ENCODE measurements at places on chromosomes 16 and 17. TPM values are rescaled to one million over a fixed set of nuclear protein-coding genes. Genes with fewer than 3 reads are reported as not detected.
A peak's percentile ranks its signal among the peaks of the same experiment; 100 is the strongest.

GRB7 gene
- 10.1 TPM for polyA plus RNA-seq

- no peak for DNase-seq
These were observed 9.5 kb upstream of the RAB40C start for GRCh38 chr16:580141-580945.

MEOX1 gene
- not detected for polyA plus RNA-seq

GRCh38 chr16:35154627-35155026 lies 1695.2 kb downstream of the TP53TG3F start:
- DNase-seq: no peak

DNA sequence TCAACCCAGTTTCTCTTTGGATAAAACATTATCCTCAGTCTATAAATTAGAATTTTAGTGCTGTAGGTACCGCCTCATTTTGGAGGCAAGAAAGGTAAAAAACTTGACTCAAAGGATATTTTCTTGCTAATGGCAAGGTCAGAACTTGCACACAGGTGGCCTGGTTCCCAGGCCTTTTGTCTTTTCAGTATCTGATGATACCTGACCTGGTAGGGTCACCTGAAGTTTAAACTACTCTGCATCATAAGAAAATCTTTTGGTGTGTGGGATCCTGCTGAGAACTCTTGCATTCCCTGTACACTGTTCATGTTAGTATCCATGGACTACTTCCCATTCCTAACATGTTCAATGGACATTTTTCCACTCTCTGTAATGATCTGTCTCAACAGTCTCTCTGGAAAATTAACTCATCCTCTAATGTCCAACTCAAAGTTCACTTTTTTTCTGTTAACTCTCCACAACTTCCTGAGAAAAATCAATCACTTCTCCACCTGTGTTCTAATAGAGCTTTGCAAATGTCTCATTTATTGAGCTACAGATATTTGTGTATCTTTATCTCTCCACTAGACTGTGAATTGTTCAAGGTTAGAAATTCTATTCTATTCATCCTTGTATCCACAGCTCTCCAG lies 317.1 kb upstream of the SOX9 start:
- DNase-seq: no peak

TEKT5 gene
- polyA plus RNA-seq: 0.09 TPM

SGCA gene
- polyA plus RNA-seq: 1.5 TPM

- no peak for DNase-seq
These were observed 22.4 kb downstream of the CCDC182 start for GRCh38 chr17:57722704-57723043.

- DNase-seq: no peak
These were observed 35.4 kb upstream of the PABPN1L start for GRCh38 chr16:88901718-88902337.

- DNase-seq: peak; percentile 48
These were observed 200.8 kb downstream of the PRKCB start for GRCh38 chr16:24036614-24037013.

B4GALNT2 gene
- 0.20 TPM for polyA plus RNA-seq

DNA sequence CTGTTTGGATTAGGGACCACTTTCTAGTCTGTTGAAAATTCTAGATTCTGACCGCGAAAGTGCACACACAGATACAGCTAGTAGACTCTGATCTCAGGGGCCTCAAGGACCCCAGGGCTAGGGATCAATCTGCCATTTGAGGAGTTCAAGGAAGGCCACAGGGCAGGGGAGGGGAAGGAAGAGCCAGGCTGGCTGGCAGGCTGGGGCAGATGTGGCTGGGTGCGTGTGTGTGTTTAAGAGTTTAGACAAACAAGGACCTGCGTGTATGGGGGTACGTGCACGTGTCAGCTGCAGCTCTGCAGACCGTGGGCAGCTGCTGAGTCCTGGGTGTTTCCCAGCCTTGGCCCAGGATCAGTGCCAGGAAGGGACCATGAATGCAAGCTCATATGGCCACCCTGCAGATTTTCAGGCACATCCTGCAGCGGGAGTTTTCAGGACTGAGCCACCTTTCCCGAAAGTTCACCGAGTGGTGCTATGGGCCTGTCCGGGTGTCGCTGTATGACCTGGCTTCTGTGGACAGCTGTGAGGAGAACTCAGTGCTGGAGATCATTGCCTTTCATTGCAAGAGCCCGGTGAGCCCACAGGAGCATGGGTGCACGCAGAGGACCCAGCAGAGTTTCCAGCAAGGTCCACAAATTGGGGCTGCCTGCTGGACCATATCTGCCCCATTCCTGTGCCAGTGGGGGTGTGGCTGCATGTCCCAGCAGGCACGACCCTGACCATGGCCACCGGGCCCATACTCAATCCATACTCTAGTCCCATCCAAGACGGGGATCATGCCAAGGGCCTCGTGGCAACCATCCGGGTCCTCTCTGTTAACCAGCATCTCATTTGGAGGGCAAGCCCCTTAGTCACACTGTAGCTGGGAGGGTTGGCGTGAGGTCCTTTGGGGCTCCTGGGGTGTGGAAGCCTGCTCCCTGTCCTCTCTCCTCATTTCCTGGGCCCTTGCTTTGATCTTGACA lies 10.6 kb downstream of the TRPV2 start:
- no peak for DNase-seq

- no peak for DNase-seq
These were observed 10.9 kb upstream of the MMD start for GRCh38 chr17:55432358-55433028.

GRCh38 chr17:64004218-64004770 lies 6.1 kb downstream of the PRR29 start:
- DNase-seq: no peak

DNA sequence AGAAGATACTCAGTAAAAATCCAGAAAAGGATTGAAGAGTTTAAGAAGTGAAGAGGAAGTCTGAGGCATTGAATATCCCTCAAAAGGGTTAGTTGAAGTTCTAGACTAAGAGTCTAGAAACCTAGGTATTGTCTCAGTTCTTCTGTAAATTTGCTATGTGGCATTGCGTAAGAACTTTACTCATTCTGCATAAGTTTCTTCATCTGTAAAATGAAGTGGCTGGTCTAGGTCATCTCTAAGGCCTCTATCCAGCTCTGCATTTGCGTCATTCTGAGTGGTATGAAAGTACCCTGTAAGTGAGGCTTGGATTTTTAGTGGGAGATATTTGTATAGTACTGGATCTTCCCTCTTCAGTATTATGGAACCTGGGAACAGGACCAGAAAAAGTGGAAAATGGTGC lies 130.2 kb downstream of the MYO1D start:
- DNase-seq: no peak

CCDC200 gene
- not detected for polyA plus RNA-seq

- no peak for DNase-seq
These were observed 40.3 kb downstream of the WNT3 start for GRCh38 chr17:46777943-46778915.
